ENCODE measurements at places on chromosomes 11 and 22. TPM values are rescaled to one million over a fixed set of nuclear protein-coding genes. Genes with fewer than 3 reads are reported as not detected.

Gene C11orf58
- total RNA-seq: 124 TPM

DNA sequence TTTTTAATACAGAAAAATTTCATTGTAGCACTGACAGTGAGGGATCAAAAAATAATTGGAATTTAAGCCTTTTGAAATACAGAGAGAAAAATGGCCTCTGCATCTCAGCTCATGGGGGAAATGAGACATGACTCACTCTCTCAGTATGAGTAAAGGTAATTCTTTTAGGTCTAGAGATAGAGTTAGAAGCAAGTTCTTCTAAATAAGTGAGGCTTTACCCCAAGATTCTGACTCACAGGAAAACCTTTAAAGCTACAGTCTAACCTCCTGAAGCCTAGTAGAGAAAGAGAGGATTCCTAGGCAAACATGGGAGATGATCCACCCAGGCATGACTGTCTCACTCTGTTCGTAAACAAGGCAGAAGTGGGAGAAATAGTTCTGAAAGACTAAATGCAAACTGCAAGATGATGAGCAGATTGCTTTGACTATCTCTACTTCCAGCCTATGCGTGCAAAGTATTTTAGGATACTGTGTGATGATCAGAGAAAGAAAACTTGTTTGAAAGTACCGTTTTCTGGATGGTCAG is 1003.3 kb upstream of the CCDC90B start:
- DNase-seq: no peak

DNA sequence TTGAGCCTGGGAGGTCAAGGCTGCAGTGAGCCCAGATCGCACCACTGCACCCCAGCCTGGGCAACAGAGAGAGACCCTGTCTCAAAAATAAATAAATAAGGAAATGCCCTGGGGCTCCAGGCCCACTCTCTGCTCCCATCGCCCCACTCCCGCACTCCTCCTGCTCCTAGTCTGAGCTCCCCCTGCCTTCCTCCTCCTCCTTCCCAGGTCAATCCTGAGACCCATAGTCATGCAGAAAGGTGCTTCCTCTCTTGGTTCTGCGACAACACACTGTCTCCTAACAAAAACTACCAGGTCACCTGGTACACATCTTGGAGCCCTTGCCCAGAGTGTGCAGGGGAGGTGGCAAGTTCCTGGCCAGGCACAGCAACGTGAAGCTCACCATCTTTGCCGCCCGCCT is 6.9 kb upstream of the APOBEC3G start:
- no peak for DNase-seq

Gene OR51S1
- total RNA-seq: not detected

GRCh38 chr11:74769055-74769707 is 20.5 kb downstream of the RNF169 start:
- DNase-seq: no peak
